ENCODE measurements at places on chromosomes 2 and 18.
A peak's percentile ranks its signal among the peaks of the same experiment; 100 is the strongest.

DNA sequence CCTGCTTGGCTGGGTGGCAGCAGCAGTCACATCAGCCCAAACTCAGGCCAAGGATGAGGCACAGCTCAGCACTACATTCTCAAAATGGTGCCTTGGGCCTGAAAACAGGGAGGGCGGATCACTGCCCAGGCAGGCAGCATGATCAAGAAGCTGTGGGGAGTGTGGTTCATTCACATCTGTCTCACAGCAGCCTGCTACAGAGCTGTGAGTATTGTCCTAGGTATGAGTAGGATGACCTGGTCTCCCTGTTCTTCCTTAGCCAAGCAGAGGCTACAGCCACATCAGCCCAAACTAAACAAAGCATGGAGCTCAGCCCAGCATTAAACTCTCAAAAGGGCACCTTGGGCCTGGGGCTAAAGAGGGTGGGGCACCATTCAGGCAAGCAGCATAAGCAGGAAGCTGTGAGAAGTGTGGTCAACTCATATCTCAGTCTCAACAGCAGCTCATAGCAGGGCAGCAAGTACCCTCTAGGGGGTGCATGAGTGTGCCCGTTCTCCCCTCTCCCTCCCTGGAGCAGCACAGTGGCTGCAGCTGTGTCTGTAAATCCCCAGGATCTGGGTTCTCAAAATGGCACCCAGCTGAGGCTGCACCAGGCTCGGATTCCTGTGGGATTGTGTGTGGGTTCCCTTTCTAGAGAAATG, 139.6 kb downstream of the TRABD2A start:
- DNase-seq: no peak

GRCh38 chr2:126650994-126651393, 5.0 kb upstream of the GYPC start:
- DNase-seq: no peak

DNA sequence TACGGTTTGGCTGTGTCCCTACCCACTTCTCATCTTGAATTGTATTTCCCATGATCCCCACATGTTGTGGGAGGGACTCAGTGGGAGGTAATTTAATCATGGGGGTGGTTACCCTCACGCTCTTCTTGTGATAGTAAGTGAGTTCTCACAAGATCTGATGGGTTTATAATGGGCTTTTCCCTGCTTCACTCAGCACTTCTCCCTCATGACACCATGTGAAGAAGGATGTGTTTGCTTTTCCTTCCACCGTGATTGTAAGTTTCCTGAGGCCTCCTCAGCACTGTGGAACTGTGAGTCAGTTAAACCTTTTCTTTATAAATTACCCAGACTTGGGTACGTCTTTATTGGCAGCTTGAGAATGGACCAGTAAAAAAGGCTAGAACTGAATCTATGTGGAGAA, 750.0 kb upstream of the ID2 start:
- DNase-seq: no peak

DNA sequence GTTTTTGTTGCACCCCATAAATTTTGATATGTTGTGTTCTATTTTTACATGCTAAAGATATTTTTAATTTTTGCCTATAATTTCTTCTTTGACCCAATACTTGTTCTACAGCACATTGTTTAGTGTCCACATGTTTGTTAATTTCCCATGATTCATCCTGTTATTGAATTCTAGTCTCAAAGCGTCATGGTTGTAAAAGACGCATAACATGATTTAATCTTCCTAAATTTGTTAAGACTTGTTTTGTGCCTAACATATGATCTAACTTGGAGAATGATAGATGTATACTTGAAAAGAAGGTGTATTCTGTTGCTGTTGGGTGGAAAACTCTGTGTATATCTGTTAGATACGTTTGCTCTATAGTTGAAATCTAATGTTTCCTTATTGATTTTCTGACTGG, 27.1 kb upstream of the SULT1C3 start:
- DNase-seq: no peak

DNA sequence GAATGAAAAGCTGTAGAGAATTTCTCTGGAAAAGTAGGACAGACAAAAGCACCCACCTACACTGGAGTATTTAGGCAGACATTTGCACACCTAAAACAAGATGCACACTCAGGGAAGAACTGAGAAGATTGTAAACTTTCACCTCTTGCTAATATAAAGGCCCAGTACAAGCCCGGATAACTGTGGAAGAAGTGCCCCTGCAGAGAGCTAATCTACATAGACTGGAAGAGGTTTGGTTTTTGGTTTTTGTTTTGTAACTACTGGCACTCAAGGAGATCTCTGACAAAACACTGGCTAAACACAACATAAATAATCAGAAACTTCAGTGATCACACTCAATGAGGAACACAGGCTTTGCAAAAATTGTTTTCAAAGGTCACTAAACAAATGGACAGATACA, 782.2 kb upstream of the SLC8A1 start:
- no peak for DNase-seq

GRCh38 chr2:178208817-178209216, 14.5 kb downstream of the OSBPL6 start:
- no peak for DNase-seq

- DNase-seq: no peak
These were observed 63.3 kb downstream of the LIPG start for GRCh38 chr18:49625021-49625691.

DNA sequence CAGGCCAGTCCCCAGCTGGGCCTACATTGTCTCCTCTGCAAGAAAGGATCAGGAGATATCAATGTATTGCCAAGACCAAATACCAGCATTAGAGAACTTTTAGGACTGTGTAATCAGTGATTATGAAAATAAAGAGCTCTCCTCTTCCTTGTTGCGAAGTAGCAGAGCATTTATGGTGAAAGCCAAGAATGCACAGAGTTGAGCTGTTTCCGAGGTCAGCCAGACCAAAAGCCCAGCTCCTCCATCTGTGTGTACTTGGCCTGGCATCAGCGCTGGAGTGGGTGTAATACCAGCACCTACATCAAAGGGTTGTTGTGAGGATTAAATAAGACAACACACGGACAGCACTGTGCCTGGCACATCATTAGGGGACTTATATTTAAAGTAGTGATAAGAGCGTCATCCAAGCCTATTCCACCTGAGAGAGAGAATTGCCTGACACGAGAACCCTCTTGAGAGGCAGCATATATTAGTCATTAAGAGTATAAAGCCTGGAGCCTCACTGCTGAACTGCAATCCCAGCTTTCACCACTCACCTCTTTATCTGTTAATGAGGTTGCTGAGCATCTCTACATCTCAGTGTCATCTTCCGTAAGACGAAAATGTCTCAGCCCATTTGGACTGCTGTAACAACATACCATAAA, 7.4 kb upstream of the SLC16A14 start:
- DNase-seq: no peak

DNA sequence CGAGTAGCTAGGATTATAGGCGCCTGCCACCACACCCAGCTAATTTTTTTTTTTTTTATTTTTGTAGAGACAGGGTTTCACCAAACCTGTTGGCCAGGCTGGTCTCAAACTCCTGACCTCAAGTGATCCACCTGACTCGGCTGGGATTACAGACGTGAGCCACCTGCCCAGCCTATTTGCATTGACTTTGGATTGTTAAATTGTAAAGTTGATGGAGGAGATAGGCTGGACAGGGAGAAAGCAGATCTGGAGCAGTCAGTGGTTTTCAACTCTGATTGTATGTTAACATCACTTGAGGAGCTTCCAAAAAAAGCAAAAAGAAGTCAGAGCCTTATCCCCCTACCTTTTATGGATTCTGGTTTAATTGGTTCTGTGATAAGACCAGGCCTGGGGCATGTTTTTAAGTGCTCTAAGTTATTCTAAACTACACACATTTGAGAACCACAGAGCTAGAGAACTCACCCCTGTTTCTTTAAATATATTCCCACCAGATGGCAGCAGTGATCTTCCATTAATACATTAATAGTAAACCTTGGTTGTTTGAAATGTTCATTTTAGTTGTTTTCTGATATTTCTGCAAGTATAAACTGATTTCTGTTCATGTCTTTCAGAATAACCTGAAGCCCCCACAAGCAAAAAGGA, 7.5 kb downstream of the C2orf49 start:
- no peak for DNase-seq

DNA sequence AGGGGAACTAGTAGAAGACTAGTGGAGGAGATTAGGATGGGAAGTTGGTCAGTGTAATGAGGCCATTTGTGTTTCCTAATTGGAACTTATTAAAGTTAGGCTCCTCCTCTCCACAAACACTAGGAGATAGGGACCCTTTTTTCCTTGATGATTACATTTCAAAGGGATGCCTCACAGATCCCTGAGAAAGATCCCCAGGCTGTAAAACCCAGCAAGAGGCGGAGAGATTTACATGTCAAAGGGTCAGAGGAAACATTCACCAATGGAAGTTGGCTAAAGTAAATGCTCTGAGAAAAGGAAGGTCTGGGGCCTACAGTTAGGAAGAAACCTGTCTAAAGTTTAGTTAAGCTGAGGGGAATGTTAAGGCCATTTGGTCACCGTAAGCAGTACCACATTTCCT, 1.4 kb upstream of the CCDC85A start:
- DNase-seq: no peak

- no peak for DNase-seq
These were observed 786.9 kb downstream of the EPHA4 start for GRCh38 chr2:220785178-220785577.

GRCh38 chr2:137947728-137948336, 16.4 kb upstream of the HNMT start:
- DNase-seq: peak; percentile 80

GRCh38 chr2:132460781-132461180, 44.2 kb downstream of the GPR39 start:
- DNase-seq: no peak

DNA sequence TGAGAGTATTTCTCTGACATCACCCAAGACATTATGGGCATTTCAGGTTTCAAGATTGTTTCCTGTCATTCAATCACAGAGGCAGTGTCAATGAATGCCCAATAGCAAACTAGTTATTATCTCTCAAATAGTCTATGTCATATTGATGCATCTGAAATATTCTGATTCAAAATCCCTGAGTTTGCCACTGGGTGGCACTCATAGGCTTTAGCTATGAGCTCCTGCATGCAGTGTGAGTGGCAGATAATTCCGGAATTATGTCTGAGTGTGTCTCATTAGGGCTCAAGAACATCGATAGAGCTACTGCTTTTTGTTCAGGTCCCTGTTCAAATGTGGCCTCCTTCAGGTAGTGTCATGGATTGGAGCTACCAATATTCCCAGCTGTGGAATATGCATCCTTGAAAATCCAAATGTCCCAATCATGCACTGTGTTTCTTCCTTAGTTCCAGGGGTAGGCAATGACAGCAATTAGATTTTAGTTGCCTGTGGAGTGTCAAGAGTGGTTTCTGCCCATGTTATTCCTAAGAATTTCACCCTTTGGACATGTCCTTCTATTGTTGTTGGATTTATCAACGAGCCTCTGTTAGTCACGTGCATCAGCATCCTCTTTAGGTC, 7.8 kb upstream of the OR6B3 start:
- no peak for DNase-seq

- DNase-seq: no peak
These were observed 51.3 kb downstream of the ZAP70 start for GRCh38 chr2:97764559-97765263.

DNA sequence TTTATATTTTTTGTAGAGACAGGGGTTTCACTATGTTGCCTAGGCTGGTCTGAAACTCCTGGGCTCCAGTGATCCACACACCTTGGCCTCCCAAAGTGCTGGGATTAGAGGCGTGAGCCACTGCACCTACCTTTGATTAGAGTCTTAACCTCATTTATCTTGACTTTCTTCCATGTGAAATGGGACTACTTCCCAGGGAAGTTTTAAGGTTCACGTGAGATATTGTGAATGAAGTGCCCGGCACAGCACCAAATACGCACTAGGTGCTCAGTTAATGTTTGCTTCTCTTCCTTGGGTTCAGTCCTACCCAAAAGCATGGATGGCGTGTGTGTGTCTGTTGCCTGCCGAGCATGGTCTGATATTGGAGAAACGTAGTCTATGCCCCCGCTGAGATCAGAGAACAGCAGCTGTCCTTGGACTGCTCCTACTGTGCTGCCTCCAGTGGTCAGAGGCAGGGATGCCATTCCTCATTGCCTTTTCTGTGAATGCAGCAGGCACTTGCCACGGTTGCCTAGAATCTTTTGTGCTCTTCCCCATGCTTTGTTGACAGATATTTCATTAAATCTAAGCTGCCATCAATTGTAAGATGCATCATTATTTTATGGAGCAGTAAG, 12.3 kb upstream of the TFCP2L1 start:
- no peak for DNase-seq

- no peak for DNase-seq
These were observed 26.9 kb downstream of the COL4A3 start for GRCh38 chr2:227191367-227191766.

- DNase-seq: no peak
These were observed 580.0 kb downstream of the RNF144A start for GRCh38 chr2:7497178-7497577.

DNA sequence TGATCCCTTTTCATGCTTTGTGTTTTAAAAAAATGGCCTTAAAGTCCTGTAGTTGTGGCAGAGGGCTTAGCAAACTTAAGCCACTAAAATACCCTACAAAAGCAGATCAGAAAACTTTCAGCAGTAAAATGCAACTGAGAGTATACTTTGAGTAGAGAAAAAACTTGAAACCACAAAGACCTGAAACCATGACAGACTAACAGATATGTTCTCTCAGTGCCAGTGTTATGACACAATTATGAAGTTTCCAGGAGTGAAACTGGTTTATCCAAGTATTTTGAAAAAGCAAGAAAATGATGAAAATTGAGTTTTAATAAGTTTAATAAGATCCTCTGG, 74.5 kb downstream of the SPRED2 start:
- no peak for DNase-seq

DNA sequence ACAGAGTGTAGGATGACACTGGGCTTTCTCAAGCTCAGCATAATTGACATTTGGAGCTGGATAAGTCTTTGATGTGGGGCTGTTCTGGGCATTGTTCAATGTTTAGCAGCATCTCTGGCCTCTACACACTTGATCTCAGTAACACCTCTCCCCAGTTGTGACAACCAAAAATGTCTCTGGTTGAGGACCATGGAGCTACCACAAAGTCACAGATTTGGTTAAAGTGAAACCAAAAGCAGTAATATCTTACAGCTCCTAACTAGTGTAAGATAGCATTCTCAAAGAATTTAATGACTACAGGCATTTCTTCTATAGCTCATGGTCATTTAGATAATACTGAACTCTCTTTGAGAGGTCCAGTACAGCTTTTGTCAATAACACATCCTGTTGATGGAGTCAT, 23.4 kb upstream of the PAX3 start:
- DNase-seq: no peak

- DNase-seq: no peak
These were observed 302.6 kb downstream of the NUP35 start for GRCh38 chr2:183426825-183427224.

All from right cardiac atrium (tissue), 5 donors.